Tibial artery (tissue), 4 donors: ENCODE measurements at places on chromosomes 16 and 17.

GRCh38 chr16:79303959-79304387 is 296.6 kb downstream of the MAF start:
- no peak for DNase-seq

GRCh38 chr17:81165246-81166032 is at the start of gene PVALEF:
Gene PVALEF, plus strand, starts transcription at chr17:81165507. Its CDS starts 15,720 bp downstream, at chr17:81181227.
- no peak for DNase-seq

GRCh38 chr16:83393196-83393981 is 414.4 kb upstream of the HSBP1 start:
- peak; percentile 77 for DNase-seq

DNA sequence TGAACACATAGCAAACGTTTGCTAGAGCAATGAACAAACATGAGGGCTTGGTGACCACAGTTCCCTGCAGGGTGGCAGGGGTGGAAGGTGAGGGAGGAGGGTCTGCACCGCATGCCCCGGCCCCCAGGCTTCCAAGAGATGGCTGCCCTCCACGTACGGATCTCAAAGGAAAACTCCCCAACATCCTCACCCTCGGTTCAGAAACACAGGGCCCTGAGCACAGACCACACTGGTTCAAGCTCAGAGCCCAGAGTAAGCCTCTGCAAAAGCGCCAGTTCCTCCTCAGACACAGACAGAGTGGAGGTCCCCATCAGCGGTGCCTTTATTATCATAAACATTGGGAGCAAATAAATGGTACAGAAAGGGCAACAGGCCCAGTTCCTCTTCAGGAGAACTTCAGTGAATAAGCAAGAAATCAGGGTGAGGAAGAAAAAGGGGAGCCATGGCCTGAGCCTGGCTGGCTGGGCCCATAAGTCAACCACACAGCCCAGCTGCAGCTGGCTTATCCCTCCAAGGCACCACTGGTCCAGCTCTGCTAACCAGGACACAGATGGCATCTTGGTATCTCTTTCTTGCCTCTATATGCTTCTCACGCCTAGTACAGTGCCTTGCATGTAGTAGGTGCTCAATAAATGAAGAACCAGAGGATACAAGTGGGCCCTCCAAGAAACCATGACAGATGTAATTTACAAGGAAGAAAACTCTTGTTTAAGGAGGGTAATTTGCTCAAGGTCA is 11.0 kb downstream of the MPO start:
- DNase-seq = no peak

DNA sequence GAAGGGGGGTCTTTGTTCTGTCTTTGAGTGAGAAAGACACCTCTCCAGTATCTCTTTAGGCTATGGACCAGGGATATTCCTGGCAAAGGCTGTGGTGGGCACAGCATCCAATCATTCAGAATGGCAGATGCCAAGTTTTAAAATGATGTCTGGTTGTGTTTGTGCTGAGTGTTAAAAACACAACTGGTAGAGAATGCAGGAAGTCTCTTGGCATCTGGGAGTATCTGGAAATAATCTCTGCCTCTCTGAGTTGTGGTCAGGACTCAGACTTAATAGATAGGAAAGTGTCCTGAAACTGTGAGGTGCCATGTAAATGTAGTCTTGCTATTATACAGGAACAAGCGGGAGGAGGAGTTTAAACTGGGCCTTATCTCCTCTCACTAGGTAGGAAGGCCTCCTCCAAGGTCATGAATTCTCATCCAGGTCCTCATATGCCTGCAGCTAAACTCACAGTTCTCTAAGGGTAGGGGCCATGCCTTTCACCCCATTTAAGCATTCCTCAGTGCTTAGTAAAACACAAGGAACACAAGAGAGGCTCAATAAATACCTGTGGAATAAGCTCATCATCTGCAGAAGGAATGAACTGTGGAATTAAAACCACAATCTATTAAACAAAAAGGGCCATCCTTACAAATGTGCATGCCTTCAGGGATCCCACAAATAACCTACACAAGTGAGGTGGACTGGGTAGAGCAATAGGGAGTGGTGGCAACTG is 317.6 kb downstream of the CBLN1 start:
- DNase-seq = no peak
